ENCODE measurements at places on chromosomes 1 and 21. TPM values are rescaled to one million over a fixed set of nuclear protein-coding genes. Genes with fewer than 3 reads are reported as not detected.

Gene C1QA
- total RNA-seq = 0.27 TPM

Gene PTP4A2
- 62.5 TPM for total RNA-seq

Gene PLA2G2D
- total RNA-seq = under 0.01 TPM

Gene FCAMR
- not detected for total RNA-seq

DNA sequence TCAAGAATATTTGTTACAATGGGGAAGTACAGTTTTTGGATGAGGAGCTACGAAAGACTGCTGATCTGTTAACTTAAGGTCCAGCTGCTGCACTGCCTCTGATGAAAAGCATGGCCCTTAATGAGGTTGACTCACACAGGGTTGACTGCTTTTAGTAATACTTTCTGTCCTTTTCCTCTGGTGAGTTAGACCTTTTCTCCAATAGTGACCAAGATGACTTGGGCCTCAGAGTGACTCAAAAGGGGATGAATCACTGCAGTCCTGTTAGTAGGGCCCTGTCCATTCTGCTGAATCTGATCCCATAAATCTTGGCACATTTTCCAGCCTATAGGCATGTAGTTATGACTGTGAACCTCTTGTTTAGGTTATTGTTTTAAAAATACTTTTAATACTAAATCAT lies 2.7 kb downstream of the DISP1 start:
- DNase-seq = no peak

DNA sequence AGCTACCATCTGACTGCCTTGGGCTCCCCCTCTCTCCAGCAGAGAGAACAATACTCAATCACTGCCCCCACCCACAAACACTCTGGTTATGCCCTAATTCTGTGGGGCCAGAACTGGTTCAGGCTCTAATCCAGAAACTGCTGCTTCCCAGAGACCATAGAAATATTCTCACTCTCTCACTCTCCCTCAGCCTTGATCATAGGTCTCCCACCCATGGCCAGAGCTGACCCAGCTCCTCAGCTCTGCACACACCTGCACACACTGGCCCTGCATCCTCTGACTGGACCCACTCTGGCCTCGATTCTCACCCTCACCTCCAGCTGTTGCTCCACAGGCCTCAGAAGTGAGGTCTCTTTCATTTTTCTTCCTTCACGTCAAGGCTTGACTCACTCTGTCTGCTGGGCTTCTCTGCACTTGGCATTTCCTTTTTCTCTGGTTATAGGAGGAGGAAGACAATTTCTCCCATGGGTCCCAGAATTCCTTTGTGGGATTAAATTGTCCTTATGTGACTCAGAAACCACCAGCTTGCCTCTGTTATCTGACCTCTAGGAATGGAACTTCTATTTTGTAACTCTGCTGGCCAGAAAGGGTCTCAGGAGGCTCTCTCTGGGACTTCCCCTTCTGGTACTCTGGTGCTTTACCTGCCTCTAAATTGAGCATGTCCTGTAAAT lies 15.6 kb upstream of the ZMYM6 start:
- DNase-seq = no peak

- DNase-seq = no peak
These were observed 50.6 kb upstream of the SLC44A3 start for GRCh38 chr1:94769551-94769950.

- no peak for DNase-seq
These were observed 117.4 kb downstream of the DMRTA2 start for GRCh38 chr1:50305808-50306207.

- no peak for DNase-seq
These were observed 50.9 kb upstream of the TMEM51 start for GRCh38 chr1:15102646-15103045.

GRCh38 chr1:156433602-156434001 lies 64.6 kb downstream of the RHBG start:
- no peak for DNase-seq

GRCh38 chr21:39649526-39649925 lies 36.8 kb downstream of the B3GALT5 start:
- DNase-seq = no peak

DNA sequence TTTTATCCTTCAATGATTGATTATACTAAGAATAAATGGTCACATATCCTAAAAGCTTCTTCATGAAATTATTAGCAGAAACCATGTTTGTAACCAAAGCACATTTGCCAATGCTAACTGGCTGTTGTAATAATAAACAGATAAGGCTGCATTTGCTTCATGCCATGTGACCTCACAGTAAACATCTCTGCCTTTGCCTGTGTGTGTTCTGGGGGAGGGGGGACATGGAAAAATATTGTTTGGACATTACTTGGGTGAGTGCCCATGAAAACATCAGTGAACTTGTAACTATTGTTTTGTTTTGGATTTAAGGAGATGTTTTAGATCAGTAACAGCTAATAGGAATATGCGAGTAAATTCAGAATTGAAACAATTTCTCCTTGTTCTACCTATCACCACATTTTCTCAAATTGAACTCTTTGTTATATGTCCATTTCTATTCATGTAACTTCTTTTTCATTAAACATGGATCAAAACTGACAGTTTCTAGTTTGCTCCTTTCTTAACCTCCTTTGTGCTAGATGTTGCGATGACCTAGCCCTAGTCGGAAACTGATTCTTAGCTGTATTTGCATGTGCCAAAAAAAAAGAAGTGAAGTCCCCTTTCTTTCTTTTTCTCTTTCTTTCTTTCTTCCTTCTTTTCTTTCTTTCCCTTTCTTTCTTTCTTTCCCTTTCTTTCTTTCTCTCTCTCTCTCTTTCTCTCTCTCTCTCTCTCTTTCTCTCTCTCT lies 45.1 kb downstream of the MAP3K7CL start:
- no peak for DNase-seq

DNA sequence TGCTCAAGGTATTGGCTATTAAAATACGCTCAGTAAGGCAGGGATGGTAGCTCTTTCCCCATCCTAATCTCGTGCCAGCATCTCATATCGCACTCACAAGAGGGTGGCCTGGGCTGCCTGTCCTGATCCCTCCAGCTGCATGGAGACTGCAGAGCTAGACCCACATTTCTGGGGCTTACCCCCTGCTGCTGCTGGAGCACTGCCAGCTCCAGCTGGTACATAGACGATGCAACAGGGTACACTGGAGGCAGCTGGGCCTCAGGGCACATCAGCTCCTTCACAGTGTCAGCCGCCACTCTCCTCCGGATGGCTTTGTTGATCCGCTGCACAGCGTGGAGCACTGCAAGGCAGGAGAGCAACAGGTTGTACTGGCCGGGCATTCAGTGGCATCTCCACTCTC lies 16.0 kb downstream of the IQGAP3 start:
- DNase-seq = no peak
